ENCODE measurements at places on chromosomes 4 and X.

- DNase-seq, result no peak
Observed at GRCh38 chrX:120617996-120618630, 11.7 kb downstream of the C1GALT1C1 start.

DNA sequence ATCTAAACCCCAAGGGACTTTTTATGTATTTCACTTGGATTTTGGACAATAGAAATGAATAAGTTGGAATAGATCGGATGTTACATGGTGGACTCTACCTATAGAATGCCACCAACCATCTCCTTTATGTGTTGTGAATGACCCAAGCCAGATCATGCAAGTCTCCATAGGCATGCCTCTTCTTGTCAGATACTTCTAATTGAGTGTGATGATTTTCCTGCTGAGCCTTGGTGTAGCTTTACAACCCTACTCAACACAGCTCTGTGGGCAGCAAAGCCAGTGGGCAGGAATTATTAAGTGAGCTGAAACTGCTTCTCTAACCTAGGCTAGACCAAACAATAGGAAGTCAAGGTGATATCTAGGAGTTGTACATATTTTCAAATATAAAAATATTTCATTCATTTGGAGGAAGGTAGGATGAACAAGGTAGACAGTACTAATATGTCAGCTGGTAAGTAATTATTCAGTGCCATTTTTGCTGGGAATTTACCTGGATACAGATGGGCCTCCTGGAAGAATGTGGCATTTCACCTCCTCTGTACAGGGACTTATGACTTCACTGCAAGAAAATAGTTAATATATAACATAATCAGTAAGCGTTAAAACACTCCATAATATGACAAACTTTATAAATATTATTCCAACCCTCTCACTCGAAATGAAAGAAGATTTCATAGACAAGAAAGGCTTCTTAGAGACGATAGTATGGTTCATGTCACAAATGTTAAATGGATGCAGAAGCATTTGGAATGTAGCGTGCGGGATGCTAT, 298.0 kb upstream of the FAT1 start:
- DNase-seq, result no peak

- DNase-seq, result peak; percentile 62
Observed at GRCh38 chrX:119682019-119682989, 10.7 kb downstream of the SEPTIN6 start.

DNA sequence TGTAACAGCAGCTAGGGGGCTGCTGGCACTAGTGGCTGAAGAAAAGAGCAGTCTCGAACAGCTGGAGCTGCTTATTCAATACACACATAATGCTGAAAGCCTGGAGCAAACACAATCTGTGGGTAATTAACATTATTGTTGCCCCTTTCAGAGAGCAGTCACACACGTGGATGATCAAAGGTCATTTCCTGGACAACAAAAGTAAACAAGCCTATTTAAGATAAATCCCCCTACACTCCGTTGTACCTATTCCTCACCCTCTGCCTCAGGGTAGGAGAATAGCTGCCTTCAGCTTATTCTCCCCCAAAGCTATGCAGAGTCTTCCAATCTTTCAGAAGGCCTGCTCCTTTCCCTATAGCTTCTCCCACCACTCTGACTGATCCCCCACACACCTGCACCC, 803.9 kb downstream of the C4orf33 start:
- no peak for DNase-seq

- no peak for DNase-seq
Observed at GRCh38 chrX:1518512-1518911, 18.5 kb downstream of the P2RY8 start.

GRCh38 chr4:6767748-6768538, 14.6 kb upstream of the KIAA0232 start:
- no peak for DNase-seq

GRCh38 chrX:110989447-110989846, 106.5 kb upstream of the PAK3 start:
- no peak for DNase-seq

DNA sequence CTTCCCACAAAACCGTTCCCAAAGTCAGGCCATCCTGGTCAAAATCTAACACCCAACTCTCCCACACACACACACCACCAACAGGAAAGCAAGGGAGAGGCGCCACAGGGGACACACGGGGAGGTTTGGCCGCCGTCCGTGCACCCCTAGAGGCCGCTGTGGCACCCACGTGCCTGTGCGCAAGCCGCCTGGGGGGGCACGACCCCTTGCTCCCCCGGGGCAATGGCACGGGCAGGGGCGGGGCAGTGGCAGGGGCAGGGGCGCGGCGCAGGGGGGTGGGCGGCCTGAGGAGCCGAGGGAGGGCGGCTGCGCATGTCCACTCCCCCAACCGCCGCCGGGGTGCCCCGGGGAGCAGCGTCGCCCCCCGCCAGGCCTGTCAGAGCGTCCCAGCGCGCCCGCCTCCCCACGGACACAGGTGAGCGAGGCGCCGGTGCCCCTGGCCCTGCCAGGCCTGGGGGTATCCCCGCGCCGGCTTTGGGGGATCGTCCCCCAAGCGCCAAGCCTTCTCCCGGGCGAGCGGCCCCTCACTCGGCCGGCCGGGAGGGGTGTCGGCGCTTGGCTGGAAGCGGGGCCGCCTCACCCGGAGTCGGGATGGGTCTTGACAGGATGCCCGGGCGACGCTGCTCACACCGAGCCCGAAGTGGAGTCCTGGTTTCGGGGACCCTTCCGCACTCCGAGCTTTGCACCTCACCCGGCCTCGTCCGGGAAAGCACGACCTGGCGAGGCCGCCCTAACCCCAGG, at the start of gene ERAS:
TSS of gene ERAS (plus strand) at position 379 of the 741 bp plus-strand sequence. CDS start 2,611 bp downstream, outside the sequence.
- DNase-seq, result no peak

Data from activated CD4-positive, alpha-beta T cell treated with anti-CD3 and anti-CD28 coated beads, Interleukin-2, amount 10 ng/mL, durations not matched to agents 7 days and 5 days (primary cell).